Activated CD4-positive, alpha-beta T cell treated with anti-CD3 and anti-CD28 coated beads, Interleukin-2, amount 50 U/mL, for 16 hours (primary cell): ENCODE measurements at places on chromosomes 4 and X.

DNA sequence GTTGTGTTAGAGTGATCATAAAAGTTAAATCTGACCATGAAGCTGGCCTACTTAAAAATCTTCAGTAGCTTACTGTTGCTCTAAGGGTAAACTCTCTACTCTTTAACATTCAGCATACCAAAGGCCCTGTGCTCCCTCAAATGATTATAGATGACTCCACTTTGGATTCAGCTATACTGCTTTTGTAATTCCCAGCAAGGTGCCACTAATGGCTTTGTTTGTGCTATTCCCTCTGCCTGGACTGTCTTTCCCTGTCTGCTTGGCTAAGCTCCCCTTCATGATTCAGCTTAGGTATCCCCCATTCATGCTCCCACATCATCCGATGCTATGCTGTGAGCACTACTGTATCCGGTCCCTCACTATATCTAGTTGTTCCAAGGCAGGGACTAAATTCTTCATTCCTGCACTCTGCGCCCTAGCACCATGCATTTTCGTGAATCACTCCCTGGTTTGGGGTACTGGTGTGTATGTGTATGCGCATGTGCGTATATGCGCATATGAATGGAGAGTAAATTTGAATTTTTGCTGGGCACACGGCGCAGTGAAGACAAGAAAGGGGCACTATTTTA lies 453 bp upstream of the PBDC1 start:
- no peak for DNase-seq

DNA sequence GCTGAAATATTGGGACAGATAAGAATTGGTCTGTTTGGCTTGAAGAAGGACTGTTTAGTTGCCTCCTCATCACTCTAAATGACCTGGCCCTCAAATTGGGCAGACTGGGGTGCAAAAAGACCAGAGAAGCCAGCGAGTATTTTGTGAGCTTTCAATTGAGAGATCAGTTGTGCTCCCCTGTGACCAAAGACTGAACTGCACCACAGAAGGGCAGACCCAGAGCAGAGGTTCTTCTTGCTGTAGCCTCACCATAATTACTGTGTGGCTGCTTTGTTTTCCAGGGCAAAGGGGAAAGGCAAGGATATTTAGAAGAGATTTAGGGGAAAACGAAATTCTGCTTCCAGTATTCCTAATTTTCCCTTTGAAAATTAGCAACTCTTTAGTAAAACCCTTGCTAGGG lies 104.0 kb upstream of the MBNL3 start:
- DNase-seq: no peak

- no peak for DNase-seq
Measured at GRCh38 chr4:149793459-149793858, 22.2 kb downstream of the IQCM start.

DNA sequence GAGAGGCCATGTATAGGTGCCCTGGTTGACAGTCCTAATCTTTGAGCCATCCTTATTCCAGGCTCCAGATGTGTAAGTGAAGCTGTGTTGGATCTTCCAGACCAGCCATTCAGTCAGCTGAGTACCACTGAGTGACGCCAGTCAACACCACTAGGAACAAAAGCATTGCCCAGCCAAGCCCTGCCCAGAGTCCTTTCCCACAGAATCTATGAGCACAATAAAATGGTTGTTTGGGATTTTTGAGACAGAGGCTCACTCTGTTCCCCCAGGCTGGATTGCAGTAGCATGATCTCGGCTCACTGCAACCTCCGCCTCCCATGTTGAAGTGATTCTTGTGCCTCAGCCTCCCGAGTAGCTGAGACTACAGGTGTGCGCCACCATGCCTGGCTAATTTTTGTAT lies 262.5 kb downstream of the BCOR start:
- DNase-seq: no peak

GRCh38 chrX:19682712-19683331 lies 167.5 kb upstream of the MAP3K15 start:
- DNase-seq: peak; percentile 86

GRCh38 chrX:28625223-28625622 lies 38.0 kb downstream of the IL1RAPL1 start:
- no peak for DNase-seq

DNA sequence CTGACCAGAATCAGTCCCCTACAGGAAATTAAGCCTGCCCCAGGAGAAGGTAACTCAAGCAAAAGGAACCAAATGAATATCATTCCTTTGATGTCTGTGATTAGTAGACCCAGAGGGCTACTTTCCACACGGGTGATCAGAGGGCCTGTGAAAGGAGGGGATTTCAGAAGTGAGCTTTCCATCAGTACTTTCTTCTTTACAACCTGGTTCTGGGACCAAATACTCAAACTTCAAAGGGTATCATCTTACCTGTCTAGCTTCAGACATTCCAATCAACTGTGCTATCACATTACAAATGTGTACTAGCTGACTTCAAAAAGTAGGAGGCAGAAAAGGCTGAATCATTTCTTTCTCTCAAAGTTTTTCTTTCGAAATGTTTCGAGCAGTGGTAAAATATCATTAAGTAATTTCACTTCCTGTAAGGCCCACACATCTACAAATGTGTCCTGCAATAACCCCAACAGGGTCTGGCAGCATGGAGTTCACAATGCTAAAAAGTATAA lies 23.9 kb downstream of the ACSL4 start:
- peak; percentile 57 for DNase-seq

DNA sequence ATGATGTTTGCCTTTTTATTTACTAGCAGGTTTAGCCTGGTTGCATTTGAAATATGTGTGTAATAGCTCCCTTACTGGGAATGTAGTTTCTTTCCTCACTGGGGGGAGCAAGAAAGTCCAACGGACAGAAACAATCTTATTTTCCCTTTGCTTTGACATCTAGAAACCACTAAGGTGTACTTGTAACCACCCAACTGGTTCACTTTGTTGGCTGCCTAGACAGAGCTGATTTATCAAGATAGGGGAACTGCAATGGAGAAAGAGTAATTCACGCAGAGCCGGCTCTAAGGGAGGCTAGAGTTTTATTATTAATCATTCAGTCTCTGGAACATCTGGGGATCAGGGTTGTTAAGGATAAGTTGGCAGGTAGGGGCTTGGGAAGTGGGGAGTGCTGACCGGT lies 30.3 kb downstream of the XG start:
- DNase-seq: no peak

- DNase-seq: peak; percentile 16
Measured at GRCh38 chrX:13167481-13168231, 123.2 kb upstream of the FAM9C start.

- DNase-seq: no peak
Measured at GRCh38 chrX:32155044-32155638, 1056.2 kb downstream of the DMD start.

GRCh38 chrX:138082896-138083295 lies 517.0 kb downstream of the ZIC3 start:
- no peak for DNase-seq

DNA sequence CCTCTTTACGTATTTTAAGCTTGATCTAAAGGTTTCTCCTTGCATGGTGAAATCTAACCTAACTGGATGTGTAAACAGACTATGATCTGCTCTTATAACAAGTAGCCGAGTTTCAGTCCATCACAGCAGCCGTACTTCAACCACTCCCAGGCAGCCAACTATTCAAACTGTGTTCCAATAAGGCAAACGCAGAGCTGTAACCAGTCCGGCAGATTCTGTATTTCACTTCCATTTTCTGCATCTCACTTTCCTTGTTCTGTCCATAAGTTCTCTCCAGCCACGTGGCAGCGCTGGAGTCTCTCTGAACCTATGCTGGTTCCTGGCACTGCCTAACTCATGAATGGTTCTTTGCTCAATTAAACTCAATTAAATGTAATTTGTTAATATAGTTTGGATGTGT lies 132.6 kb downstream of the FHDC1 start:
- DNase-seq: no peak

DNA sequence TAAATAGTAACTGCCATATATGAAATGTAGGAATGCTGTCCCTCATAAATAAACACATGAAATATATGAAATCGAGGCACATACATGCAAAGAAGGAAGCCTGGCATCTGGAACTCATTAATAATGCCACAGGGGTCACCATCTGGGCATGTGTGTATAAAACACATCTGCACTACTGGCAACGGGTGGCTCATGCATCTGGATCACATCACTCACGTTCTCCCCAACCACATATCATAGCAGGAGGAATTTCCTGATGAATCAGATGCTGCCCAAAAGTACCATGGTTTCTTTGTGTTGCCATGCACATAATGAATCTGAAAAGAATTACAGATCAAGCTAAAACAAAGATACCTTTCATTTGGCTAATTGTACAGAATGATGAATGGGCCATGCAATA lies 28.6 kb downstream of the RNF175 start:
- no peak for DNase-seq

DNA sequence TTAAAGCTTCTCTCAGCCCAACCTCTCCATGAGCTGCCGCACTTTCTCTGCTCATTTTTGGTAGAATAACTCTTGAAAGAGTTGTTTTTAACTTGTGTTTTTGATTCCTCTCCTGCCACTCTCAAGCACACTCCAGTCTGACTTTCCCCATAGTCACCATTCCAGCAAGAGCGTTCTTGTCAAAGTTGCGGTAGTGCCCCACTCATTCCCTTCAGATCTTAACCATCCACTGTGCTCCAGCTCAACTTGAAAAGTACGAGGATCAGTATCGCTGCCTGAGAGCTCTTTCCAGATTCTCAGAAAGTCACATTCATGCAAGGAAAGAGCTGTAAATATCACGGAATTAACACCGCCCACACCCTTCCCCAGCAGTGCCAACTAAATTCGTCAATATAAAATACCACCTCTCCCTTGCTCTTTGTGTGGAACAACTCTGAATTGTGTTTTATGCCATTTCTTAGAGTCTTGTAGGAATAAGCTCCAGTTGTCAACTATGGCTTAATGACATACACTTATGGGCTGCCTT lies 59.7 kb upstream of the IL15 start:
- DNase-seq: no peak

DNA sequence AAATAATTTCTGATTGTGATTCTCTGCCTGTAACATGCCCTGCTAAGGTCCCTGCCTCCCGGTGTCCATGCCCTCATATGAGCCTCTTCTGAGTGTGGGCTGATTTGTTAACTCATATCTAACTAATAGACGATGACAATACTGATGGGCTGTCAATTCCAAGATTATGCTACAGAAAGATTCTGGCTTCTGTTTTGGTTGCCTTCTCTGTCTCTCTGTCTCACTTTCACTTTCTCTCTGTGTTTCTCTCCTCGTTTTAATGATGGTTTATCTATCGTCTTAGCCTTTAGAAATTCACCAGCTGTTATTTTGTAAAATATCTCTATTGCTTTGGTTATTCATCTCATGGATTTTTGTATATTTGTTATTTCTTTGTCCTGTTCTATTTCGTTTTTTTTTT lies 312.5 kb upstream of the ANXA10 start:
- DNase-seq: no peak

DNA sequence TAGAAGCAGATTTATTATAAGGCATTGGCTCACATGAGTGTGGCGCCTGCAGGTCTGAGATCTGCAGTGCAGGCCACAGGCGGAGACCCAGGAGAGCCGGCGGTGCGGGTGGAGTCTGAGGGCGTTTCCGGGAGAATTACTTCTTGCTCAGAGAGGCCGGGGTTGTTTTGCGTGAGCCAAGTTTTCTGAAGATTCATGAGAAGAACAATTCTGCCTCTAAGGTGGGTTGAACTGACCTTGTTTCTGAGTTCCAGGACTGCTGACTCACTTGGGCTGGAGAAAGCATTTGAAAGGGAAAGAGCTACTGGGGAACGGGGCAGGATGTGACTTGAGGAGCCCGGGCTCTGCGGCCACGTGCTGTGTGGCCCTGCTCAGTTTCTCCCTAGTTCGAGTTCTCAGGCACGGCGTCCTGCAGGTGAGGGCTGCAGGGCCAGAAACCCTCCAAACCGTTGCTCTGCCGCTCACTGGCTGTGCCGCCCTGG lies 36.7 kb upstream of the SORCS2 start:
- DNase-seq: no peak

DNA sequence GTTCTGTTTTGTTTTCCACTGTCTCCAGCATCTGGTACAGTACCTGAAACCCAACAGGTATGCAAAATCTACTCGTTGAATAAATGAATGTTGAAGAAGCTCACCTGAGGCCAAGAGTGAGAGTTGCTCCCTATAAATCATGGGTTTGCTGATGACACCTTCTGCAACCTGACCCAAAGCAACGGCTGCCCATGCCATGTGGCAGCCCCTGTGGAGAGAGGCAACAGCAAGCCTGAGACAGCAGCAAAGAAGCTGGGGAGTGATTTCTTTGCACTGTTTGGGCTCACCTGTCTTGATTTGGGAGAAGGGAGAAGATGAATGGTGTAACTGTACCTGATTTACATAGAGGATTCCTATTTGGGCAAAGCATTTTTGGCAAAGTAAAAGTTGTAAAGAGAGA lies 119.8 kb upstream of the GPC4 start:
- no peak for DNase-seq

DNA sequence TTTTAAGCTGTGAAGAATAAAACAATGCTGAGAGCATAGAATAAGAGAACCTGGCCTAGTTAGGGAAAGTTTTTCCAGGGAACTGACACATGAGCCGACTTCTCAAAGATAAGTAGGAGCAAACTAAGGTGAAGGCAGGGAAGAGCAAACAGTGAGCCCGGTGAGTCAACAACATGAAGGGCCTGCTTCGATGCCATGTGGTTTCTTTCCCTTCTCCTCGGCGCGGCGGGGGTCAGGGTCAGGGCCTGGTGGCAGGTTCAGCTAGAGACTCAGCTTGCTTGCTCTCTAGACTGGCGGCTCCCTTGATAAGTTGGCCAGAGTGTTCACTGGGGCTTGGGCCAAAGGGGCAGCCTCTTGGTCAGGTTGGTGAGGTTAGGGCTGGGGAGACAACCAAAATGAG lies 81.1 kb downstream of the DLG3 start:
- DNase-seq: no peak

GRCh38 chr4:53505947-53506346 lies 85.3 kb downstream of the LNX1 start:
- DNase-seq: no peak

GRCh38 chrX:150503898-150504219 lies 64.6 kb upstream of the MTM1 start:
- no peak for DNase-seq

DNA sequence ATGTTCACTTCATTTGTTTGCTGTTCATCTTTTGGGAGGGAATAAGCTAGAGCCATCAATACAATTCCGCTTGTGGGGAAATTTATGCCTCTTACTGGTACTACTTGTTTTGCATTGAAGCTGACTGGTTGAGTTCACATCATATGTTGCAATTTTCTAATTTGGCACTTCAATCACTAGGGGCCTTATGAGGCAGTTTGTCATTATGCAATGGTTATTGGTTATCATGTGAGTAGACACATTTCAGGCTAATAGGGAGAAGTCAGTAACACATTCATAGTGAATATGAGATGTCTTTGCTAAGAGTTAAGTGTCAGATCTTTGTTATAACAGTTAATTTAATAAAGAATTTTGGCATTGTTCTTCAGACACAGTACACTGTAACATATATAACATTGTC lies 5.0 kb downstream of the RPL36A start:
- no peak for DNase-seq

GRCh38 chr4:81982846-81983540 lies 390.8 kb downstream of the HNRNPD start:
- no peak for DNase-seq

GRCh38 chr4:184432127-184432922 lies 42.0 kb downstream of the IRF2 start:
- no peak for DNase-seq
